ENCODE measurements at places on chromosomes 1 and 21.

GRCh38 chr1:21262293-21263051 lies 27.8 kb downstream of the ECE1 start:
- DNase-seq = peak; percentile 94

GRCh38 chr1:78279051-78279450 lies 211.7 kb upstream of the PTGFR start:
- peak; percentile 88 for DNase-seq

GRCh38 chr1:33986390-33987095 lies 122.7 kb downstream of the HMGB4 start:
- peak; percentile 10 for DNase-seq

DNA sequence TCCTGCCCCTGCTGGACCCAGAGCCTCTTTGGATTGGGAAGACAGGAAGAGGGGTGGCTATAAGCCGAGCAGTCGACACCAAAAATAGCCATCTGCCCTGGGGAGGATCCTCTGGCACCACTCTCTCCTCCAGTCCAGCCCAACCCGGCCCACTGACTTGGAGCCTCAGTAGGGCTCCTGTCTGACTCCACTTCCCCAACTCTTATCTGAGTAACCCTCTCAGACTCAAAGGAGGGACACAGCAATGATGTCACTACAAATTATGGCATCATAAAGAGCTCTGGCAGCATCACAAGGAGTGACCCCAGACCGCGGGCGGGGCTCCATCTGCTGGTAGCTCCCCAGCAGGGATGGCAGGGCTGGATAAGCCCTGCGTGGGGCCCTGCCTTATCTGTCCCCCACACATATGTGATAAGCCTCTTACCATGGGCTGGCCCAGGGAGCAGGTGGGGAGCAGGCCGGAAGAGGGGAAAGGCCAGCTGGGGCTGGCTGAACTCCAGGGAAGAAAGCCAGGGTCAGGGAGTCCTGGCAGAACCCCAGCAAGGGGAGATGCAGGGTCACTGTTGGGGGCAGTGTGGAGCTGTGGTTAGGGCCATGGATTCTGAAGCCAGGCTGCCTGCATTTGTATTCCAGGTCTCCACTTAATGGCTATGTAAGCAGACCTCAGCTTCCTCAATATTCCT lies 4.6 kb upstream of the SLC6A9 start:
- DNase-seq = peak; percentile 31

- no peak for DNase-seq
Observed at GRCh38 chr1:91792489-91793071, 93.4 kb downstream of the TGFBR3 start.

- DNase-seq = no peak
Observed at GRCh38 chr1:17658837-17659236, 96.3 kb upstream of the ACTL8 start.

DNA sequence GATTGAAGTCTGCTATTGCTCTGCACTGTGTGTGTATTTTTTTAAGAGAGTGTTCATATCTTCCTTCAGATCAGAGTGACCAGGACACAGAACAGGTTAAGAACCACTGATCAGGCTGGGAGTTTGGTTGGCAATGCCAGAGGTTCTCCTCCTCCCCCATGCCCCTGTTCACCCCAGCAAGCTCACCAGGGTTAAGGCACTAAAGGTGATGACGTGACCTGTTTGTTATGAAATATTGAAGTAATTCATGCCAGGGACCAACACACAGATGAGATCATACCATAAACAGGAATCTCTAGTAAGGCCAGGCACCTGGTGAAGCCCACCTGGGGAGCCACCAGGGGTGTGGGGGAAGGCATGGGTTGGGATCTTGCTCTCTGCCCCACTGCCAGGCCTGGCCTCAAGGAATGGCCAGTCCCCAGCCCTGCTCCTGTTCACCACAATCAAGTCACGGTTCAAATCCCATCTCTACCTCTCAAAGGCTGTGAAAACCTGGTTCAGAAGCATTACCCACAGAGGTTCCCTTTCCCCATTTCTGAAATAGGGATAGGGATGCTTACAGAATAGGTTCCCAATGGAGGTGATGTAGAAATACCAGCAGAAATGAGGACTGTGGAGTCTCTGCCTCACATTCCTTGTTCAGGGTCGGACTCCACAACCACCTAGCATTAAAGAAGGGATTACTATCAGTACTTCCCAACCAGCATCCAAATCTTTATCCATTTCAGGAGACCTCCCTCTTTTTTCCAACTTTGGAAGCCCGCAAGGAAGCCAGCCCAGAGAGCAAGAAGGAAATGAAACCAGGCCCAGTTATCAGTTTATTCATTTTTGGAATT lies 2.4 kb downstream of the ID3 start:
- DNase-seq = peak; percentile 89

DNA sequence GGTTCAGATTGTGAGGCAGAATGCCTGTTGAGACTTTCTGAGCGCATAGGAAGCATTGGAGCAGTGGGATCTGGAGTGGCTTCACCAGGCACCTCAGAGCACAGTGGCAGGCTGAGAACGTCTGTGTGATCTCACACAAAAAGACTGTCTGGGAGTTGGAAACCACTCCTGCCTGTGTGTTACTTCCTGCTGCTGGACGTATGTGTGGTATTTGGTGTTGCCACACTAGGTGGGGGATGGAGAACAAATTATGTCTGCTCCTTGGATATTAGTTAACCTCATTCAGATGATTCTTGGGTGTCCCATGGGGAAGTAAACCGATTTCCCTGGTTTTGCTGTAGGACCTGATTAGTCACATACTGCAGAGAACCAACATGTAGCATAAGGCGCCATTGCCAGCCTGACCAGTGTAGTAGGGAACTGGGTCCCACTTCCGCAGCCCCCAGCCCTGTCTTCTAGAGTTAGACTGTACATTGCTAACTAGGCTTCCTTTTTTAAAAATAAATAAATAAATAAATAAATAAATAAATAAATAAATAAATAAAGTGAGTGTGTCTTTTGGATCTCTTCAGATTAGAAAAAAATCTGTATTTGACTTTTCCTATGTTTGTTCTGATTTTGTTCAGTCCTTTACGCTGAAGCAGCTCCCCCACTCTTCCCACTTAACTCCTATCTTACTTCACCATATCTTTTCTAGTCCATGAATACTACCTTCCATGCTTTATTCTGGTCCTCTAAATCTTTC lies 26.9 kb downstream of the UCK2 start:
- peak; percentile 95 for DNase-seq

DNA sequence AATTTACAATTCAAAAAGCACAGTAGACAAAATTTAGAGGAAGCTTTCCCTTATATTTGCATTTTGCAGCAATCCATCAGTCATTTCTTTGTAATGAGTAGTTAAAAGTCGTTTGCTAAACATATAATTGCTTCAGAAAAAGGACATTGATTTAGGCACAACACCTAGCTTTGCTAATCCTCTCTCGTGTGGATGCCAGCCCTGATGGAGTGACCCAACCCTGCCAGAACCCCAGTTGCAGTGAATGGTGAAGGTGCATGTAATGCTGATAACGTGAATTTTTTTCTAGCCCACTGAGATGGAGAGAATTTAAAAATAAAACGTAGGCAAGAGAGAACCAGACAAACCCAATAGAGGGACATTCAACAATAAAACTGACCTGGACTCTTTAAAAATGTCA lies 263.4 kb downstream of the GRIK1 start:
- DNase-seq = no peak

- DNase-seq = no peak
Observed at GRCh38 chr21:22421416-22422180, 1423.4 kb downstream of the NCAM2 start.

- peak; percentile 79 for DNase-seq
Observed at GRCh38 chr1:36342426-36343185, 19.2 kb upstream of the EVA1B start.
